ENCODE measurements at places on chromosomes 12 and 14.

- DNase-seq: no peak
These were observed 47.9 kb downstream of the RPH3A start for GRCh38 chr12:112839386-112839972.

DNA sequence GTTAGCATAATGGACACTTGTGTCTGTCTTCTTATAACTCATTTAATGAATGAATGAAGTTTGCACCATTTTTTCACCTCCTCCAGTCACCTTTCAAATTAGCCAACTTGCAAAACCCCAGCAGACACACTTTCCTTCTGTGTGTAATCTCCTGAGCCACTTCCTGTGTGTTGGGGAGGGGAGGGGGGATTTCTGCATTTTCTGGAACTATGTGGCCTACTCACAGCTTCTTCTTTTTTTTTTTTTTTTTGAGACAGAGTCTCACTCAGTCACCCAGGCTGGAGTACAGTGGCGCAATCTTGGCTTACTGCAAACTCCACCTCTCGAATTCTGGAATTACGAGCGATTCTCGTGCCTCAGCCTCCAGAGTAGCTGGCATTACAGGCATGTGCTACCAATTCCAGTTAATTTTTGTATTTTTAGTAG lies 4.1 kb upstream of the SERPINA1 start:
- no peak for DNase-seq

DNA sequence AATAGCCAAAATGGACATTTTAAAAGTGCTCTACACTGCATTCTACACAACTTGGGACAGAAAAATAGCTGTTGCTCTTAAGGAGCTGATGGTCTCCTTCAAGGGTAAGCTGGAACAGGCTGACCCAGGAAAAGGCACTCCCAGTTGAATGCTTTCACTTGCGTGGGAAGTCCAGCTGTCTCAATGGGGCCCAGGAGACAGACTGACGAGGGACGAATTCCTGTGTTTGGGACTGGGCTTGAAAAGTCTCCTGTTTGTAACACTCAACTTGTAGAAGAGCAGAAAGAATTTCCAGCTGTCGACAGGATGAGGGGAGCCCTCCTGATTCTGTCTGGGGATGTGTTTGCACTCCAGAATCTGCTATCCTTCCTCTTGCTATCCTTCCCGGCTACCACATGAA lies 180.8 kb downstream of the ZFP36L1 start:
- no peak for DNase-seq

DNA sequence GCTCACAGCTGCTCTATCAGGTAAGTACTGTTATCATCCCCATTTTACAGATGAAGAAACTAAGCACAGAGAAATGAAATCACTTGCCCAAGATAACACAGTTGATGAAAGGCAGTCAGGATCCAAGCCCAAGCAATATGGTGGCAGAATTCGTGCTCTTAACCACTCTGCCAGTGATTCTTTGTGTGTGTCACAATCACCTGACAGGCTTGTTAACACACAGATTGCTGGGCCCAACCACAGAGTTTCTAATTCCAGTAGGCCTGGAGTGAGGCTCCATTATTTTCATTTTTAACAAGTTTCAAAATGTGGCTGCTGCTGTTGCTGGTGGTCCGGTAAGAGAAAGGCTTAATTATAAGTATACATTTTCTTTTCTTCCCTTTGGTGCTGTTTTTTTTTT lies 134.2 kb downstream of the TGFB3 start:
- DNase-seq: no peak

- no peak for DNase-seq
These were observed 16.3 kb downstream of the DYNC1H1 start for GRCh38 chr14:101980700-101981099.

- DNase-seq: no peak
These were observed 42.0 kb downstream of the CNTN1 start for GRCh38 chr12:40734276-40734675.
